ENCODE measurements at places on chromosomes 1 and 21.
A peak's percentile ranks its signal among the peaks of the same experiment; 100 is the strongest.

- DNase-seq: no peak
Measured at GRCh38 chr21:44907225-44907965, 13.3 kb downstream of the ITGB2 start.

DNA sequence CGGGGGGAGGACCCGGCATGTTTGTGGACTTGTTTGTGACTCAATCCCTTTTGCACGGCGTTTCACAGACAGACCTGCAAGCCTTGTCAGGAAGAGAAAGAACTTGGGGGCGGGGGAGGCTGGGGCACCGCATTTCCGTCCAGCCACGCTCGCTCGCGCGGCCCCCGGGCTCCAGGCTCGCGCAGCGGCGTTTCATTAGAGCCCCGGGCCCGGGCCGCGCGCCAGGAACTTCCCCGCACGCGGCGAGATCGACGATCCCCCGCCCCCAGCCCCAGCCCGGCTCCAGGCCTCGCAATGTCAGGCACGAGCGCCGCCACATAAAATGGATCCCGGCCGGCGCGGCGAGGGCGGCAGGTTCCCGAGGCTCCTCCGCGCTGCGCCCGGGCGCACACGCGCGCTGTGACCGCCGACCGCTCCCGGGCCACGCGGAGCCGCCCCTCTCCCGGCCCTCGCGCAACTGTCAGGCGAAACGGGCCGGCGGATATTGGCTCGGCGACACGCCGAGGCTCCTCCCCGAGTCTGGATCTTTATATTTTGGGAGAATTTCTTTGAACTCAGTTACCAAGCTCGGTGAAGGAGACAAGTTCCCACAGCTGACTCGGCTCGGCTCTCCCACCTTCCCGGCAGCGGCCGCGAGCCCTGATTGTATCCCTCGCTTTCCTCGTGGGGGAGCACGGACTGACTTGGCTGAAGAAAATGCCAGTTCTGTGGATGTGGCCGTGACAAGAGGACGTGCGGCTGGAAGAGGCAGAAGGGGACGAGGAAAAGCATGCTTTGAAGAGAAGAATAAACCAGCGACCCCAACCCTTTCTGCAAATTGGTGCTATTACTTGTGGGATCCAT lies at the start of gene KIF26B:
Gene KIF26B, plus strand, starts transcription at position 557 of the 843 bp plus-strand sequence. CDS start 440 bp downstream, outside the sequence.
- DNase-seq: peak; percentile 57

DNA sequence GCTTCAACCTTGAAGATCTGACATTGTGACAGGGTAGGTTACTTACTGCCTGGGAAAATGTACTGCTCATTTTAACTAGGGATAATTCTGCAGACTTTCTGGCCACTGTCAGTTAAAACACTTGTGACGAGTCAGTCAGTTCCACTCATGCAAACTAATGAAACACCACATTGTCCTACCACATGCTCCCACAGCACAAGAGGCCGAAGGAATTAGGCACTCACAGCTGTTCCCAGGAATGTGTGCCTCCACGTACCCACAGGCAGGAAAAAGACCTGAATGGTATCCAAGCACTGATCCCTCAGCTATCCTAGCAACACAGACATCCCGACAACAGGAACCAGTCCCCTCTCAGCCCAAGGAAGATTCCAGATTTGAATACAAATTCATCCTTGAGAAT lies 12.3 kb downstream of the BCAR3 start:
- no peak for DNase-seq

GRCh38 chr1:246343251-246343650 lies 163.8 kb downstream of the SMYD3 start:
- DNase-seq: no peak

DNA sequence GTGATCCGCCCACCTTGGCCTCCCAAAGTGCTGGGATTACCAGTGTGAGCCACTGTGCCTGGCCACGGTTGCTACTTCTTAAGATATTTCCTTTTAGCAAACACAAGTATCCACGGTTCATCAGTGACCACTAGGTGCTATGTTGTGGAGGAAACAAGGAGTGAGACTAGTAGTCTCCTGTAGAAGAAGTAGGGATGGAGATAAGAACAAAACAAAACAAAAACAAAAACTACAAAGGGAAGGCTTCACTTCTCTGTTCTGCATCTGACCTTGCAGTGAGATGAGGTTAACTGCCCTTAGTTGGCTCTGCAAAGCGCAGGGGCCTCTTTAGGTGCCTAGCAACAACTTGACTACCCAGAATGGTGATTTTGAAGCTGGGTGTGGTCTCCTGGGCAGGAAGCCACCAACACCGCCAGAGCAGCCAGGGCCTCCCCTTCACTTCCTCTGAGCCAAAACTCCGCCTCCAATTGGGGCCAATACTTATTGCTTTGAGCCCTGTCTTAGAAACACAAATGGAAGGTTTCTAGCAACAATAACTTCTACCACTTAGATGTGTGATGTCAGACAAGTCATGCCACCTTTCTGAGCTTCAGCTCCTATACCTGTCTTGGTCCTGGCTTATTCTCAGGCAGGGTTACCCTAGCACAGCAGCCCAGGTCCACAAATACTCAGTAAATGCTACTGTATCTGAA lies 12.8 kb upstream of the CDC42 start:
- DNase-seq: peak; percentile 51

DNA sequence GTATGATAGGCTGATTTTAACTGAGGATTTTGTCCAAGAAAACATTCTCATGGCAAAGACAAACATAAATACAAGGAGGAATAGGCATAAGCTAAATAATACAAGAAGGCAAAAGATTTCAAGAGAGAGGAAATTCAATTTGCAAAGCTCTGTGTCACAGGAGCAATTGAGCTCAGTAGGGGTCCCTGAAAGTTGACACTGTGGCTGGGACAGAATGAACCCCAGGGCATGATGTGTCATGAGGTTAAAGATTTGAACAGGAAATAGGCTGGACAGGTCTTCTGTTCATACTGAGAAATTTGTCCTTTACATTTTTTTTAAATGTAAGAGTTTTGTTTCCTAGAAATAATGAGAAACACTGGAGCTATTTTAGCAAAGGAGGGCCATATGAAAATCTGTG lies 555.4 kb upstream of the NEGR1 start:
- DNase-seq: no peak
